CD4-positive, alpha-beta T cell treated with Interleukin-12 subunit alpha and Interleukin-12 subunit beta, for 1 hour (primary cell): ENCODE measurements at places on chromosomes 7 and 10.

GRCh38 chr7:88254721-88255424, 35.0 kb upstream of the SRI start:
- DNase-seq: no peak

DNA sequence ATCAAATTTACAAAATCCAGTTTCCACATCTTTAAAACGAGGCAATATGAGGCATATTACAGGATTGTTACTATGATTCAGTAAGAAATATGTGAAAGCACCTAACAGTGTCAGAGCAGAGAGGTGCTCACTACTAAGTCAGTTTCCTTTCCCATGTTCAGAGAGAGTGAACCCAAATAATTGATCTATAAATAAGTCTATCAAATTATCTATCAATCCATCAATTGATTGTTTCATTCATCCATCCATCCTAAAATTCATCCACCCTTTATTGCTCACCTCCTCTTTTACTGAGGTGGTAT, 340.8 kb downstream of the SUGCT start:
- no peak for DNase-seq

- no peak for DNase-seq
Measured at GRCh38 chr7:126529833-126530232, 722.9 kb downstream of the GRM8 start.

DNA sequence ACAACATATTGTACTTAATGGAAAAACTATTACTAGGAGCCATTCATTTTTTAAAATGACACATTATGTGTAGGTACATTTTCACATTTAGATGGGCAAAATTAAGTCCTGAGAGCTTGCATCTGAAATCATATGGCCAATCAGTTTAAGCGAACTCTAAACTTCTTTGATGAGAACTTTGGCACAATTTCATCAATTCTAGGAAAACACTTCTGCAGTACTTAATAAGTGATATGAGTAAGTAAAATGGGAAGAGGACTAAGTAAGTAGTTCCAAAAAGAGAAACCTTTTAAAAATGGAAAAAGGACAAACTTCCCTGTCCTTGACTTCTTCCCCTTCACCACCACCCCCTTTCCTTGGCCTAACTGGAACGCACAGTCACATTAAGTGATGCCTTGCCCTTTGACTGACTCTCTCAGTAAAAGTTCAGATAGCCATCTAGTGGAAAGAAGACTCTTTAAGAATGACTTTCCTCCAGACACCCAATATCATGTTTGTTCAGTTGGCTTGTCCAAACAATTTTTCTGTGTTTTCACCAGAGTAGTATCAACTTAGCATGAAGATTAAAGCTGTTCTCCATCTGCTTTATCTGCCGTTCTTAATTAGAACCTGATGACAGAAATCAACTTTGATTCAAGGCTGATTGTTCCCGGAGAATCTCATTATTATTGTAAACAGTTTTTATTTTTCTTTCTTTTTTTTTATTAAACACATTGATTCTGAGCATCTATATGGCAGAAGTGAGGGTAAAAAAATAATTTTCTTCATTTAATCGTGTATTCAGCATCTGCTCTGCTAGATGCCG, 45.1 kb downstream of the CNNM2 start:
- no peak for DNase-seq

GRCh38 chr7:150562919-150563318, 4.3 kb upstream of the GIMAP4 start:
- DNase-seq: no peak

DNA sequence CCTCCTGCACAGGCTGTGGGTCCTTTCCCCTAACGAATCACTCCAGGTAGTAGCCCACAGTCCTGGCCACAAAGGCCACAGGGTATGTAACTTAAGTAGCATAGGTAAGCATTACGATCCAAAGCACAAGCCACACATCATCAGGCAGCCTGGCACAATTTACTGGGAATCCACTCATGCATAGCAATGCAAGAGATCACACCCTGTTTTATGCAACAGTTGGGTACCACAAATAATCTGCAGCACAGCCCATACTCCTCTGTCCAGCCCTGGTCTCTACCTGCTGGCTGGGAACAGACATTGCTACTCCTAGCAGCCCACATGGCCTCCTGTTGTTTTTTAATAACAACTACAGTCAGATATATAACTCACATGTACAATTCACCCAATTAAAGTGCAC, 34.3 kb downstream of the SRPK2 start:
- DNase-seq: no peak

- peak; percentile 45 for DNase-seq
Measured at GRCh38 chr7:5596046-5596895, 172.6 kb upstream of the TNRC18 start.

GRCh38 chr7:130394421-130395195, 14.3 kb downstream of the CPA1 start:
- peak; percentile 34 for DNase-seq

DNA sequence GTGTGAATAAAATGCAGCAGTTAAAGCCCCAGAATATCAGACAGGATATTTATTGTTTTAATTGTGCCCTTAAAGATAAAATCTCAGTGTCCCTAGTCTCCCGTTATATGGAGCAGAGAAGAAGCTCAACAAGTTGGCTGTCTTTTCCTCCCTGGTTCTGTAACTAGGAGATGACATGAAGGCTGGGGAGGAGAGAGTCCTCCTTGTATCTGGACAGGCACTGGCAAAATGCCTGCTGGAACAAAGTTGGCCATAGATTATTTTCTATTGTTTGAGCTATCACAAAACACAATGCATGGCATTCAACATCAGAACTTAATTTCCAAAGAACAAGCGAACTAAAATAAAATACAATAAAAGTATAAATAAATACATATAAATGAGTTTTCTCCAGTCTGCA, 694.9 kb upstream of the KCND2 start:
- no peak for DNase-seq

- no peak for DNase-seq
Measured at GRCh38 chr10:35056133-35056532, 34.0 kb downstream of the CUL2 start.

DNA sequence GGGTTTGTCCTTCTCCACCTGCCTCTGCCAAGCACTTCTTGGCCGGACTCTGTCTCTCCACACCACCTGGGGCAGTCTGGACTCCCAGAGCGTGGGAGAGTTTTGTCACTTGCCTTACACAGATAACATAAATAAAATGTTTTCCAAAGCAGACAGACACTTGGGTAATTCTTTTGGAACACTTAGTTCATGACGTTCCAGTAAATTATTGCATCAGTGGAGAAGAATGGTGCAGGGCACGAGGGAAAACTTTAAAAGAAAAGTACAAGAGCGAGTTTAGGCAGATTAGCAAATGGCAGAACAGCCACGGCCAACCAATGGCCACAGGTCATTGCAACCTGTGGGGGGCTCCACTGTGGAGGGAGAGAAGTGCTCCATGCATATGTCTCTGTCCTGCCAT, 170.6 kb upstream of the GRB10 start:
- DNase-seq: no peak

DNA sequence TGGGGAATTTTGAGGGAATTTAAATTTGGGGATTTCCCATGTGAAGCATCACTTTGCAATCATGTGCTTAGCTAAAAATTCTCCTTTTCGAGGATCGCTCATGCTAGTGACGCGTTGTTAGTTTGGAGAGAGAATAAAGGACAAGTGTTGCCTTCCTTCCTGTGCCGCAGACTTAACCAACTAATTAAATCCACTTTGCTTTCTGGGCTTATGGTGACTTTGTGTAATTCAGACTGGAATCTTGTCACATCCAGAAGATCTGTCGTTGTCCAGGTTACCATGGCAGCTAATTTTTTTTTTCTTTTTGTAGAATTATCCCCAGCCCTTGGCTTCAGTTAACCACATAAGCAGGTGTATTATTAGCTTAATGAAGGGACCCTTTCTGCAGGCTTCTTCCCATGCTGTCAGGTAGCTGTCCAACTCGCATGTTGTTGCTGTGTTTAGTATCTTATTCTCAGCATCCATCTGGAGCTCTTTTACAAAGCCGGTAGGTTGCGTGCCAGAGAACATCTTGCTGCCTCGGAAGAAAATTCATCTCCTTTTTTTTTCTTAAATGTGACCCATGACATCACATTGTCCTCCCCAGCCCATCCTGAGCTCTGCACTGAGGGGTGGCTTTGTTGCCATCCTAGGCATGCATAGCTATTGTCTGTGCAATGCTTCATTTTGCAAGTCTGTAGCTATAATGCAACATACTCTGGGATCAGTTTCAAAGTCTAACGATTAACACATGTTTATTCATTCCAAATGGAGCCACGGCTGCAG, 47.2 kb upstream of the NRP1 start:
- no peak for DNase-seq

- DNase-seq: no peak
Measured at GRCh38 chr7:11182736-11183135, 209.1 kb downstream of the PHF14 start.

DNA sequence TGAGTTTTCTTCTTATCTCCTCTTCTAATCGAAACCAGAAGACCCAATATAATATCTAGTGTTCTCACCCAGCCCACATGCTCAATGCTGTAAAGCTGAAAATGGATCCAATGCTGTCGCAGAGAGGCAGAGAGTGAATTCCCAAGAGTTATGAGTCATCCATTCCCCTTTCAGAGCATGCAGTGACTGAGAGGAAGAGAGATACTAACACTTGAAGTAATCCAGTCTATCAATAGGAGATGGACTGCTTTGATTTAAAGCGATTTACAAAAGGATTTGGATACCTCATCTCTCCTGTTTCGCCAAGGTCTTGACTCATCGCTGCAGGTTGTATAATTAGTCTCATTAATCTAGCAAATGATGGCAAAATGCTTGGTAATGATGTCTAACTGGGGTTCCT, 41.5 kb upstream of the PRKCQ start:
- DNase-seq: no peak

- no peak for DNase-seq
Measured at GRCh38 chr10:3210251-3210877, 37.8 kb upstream of the PITRM1 start.

DNA sequence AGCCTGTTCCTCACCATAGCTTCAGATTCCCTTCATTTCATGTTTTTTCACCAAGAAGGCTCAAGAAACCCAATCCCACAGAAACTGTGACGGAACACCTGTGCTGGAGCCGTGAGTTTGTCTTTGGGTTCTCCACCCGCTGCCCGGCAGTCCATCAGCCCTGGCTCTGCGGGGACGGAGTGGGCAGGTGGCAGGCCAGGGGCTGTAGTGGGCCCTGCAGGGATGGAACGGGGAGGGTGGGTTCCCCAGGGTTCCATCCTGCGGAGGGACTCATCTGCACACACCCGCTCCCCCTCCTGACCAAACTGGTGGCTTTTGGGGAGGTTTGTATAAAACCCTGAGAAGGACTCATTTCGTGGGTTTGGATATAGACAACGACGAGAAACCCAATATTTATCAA, 15.0 kb downstream of the CYP17A1 start:
- no peak for DNase-seq

- DNase-seq: no peak
Measured at GRCh38 chr7:128384726-128385125, 23.2 kb upstream of the PRRT4 start.

DNA sequence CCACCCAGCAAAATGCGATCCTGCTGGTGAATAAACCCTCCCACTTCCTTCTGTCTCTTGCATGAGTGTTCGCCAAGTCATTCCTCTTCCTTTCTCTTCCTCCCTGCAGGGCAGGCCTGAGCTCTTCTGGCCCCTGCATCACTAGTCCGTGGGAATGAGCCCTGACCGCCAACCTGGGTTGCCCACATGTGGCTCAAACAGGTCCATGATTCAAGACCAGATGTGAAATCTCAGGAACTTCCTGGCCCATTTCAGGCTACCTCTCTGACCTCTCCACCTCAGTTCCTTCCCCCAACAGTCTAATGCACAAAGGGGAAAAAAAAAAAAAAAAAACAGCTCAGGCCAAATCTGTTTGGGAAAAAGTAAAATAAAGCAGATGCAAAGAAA, 5.4 kb upstream of the YWHAG start:
- no peak for DNase-seq

GRCh38 chr7:54841772-54842697, 83.0 kb upstream of the SEC61G start:
- peak; percentile 5 for DNase-seq

- peak; percentile 50 for DNase-seq
Measured at GRCh38 chr10:70169011-70169410, 1.3 kb downstream of the SAR1A start.

DNA sequence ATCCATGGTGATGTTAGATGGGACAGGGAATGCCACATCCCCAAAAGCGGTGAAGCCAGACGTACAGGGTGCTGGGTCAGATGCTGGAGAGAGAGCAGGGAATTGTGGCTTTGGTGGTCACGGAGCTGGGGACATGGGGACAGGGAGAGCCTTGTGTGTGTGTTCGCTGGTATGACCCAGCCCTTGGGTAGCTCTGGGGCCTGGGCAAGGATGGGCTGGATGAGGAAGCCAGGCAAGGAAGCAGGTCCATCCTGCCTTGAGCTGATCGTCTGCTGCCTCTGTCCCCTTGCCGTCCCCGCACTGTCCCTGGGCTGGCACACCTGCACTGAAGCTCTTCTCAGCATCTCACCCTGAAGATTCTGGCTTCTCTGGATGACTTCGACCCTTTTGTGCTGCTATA, 15.4 kb upstream of the CLDN4 start:
- DNase-seq: no peak

GRCh38 chr10:100551196-100551595, 15.5 kb downstream of the HIF1AN start:
- DNase-seq: no peak

DNA sequence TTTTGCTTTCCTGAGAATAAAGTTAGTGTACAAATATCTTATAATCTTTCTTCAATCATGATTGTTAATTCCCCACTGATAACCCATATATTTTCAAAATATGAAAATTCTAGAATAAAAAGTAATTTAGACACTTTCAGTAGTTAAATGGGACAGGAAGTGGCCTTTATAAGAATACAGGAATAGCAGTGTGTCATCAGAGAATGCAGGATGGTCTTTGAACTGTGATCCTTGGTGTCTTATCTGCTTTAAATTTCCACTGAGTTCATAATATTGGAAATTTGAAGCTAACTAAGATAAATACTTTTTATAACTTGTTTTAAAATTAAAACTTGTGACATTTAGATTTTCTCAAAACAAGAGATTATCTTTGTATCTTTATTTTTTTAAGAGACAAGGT, 75.4 kb downstream of the CREM start:
- no peak for DNase-seq

DNA sequence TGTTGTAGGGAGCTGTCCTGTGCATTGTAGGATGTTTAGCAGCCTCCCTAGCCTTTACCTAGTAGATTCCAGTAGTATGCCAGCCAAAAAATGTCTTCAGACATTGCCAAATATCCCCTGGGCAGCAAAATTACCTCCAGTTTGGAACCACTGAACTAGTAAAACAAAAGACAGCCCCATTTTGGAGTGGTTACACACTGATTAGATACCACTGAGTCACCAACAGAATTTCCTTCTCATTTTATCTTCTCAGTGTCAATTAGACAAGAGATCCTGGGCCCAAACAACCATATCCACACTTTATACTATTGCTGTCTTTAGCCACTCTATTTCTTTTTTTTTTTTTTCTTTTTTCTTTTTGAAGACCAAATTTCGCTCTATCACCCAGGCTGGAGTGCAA, 3.5 kb upstream of the CCDC6 start:
- DNase-seq: no peak
